ENCODE measurements at places on chromosomes 13 and 19.

- DNase-seq, result no peak
Observed at GRCh38 chr19:49761625-49762311, 1.3 kb downstream of the TSKS start.

DNA sequence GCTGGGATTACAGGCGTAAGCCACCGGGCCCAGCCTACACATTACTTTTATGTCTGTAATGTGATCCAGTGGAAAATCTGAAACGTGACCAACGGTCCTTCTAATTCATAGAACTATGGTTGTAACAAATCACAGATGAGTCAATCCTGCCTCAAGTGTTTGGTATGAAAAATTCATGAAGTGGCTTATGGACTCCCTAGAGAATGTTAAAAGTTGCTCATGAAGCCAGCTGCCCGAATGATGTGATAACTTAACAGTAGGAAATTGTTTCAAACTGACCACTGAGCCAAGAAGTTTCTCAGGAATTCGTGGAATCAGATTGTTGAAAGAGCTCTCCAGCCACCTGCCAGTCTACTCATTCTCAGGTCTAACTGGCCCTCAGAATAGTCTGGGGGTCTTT lies 59.4 kb upstream of the FARP1 start:
- no peak for DNase-seq

GRCh38 chr13:26257049-26257448 lies 3.1 kb downstream of the CDK8 start:
- no peak for DNase-seq

GRCh38 chr13:45325806-45326205 lies 15.2 kb downstream of the TPT1 start:
- no peak for DNase-seq

- DNase-seq, result no peak
Observed at GRCh38 chr13:53001444-53002225, 27.0 kb upstream of the OLFM4 start.

DNA sequence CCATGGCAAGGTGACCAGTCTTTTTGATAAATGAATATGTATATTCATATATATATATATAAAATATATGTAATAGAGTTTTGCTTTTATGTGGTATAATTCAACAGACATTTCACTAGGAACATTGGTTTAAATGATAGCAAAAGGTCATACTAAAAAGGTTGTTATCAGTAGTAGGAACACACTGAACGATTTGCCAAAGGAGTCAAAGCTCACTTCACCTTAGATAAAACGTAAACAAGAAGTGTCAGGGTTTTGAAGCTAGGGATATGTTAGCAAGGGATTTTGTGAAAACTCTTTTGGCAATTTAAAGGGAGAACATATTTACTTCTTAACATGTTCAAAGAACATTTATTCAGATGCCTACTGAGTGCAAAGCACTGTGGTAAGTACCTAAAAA lies 8.0 kb upstream of the HS6ST3 start:
- no peak for DNase-seq

GRCh38 chr13:70502944-70503343 lies 394.7 kb upstream of the KLHL1 start:
- no peak for DNase-seq

- DNase-seq, result no peak
Observed at GRCh38 chr13:107374038-107374437, 806.1 kb upstream of the ARGLU1 start.

DNA sequence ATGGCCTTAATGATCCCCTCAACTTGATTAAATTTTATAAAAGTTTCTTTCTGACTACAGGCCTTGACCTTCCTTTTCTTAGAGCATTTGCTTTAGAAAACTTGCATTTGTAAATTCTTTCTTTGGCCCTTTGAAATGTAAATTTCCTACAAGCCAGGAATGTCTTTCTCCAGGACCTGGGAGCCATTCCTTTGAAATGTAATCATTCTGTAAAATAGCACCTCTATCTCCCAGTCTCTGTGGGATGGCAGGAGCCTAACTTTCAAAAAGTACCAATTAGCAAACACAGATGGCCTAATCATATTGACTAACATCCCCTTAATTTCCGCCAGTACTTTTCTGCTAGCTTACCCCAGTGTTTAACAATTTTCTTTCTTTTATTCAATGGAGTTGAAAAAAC lies 1394.2 kb upstream of the ATXN8OS start:
- DNase-seq, result no peak

- DNase-seq, result peak; percentile 61
Observed at GRCh38 chr13:110520431-110521295, 40.9 kb downstream of the RAB20 start.

- no peak for DNase-seq
Observed at GRCh38 chr13:30898678-30899241, 7.3 kb upstream of the MEDAG start.

- no peak for DNase-seq
Observed at GRCh38 chr19:45068041-45068440, 8.2 kb downstream of the ZNF296 start.

DNA sequence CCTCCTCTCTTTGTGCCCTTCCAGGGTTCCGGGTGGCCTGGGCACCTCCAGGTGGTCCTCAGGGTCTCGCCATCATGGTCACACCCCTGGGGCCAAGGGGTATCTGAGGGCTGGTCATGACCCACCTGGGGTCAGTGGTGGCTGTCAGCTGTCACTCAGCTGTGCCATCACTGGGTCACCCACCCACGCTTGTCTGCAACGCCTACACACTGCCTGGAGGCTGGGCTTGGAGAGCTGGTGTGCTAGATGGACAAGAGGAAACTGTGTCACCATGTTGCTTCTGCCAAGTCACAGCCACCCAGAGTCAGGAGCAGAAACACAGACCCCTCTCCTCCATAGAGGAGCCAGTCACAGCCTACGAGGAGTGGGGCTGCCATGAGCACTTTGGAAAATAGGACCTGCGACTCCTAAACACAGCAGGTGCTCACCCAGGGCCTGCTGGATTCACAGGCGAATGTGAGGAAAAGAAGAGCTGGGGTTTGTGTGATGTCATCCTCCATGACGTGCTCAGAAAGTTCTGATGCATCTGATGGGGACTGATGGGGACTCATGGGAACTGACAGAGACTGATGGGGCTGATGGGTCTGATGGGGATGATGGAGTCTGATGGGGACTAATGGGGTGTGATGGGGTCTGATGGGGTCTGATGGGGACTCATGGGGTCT lies 10.7 kb upstream of the GRTP1 start:
- no peak for DNase-seq

All from CD4-positive, alpha-beta T cell treated with Interleukin-15 for 1 hour (primary cell).